ENCODE measurements at places on chromosomes 1 and 21.

DNA sequence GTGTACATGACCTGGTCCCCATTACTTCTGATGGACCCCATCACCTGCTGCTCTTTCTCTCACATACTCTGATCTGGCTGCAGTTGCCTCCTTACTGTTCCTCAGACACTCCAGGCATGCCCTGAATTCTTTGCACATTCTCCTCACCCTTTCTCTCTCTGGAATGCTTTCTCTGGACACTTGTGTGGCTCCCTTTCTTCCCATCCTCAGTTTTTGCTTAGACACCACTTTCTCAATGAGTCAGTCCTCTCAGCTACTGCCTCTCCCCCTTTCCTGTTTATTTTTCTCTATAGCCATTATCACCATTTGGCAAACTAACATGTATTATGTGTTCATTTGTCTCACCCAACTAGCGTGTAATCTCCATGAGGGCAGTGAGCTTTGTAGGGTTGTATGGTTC is 28.1 kb downstream of the PLXNA2 start:
- DNase-seq: no peak

DNA sequence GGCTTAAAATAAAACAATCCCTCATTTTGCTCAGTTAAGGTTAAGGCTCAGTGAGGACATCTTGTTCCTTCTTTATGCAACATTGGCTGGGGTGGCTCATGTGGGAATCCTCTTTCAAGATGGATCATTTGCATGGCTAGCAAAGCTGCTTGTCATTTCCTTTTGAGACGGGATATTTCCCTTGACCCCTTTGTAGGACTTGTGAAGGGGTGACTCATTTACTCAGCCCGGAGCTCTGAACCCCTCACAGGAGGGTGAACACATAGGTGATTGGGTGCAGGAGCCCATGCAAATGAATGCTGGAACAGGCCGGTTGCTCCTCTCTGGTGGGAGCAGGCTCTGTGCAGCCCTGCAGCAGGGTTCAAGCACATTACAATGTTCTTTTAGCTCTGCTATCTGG is 15.8 kb upstream of the C8A start:
- DNase-seq: no peak

- no peak for DNase-seq
These were observed 5.4 kb downstream of the SPEN start for GRCh38 chr1:15852828-15853302.

DNA sequence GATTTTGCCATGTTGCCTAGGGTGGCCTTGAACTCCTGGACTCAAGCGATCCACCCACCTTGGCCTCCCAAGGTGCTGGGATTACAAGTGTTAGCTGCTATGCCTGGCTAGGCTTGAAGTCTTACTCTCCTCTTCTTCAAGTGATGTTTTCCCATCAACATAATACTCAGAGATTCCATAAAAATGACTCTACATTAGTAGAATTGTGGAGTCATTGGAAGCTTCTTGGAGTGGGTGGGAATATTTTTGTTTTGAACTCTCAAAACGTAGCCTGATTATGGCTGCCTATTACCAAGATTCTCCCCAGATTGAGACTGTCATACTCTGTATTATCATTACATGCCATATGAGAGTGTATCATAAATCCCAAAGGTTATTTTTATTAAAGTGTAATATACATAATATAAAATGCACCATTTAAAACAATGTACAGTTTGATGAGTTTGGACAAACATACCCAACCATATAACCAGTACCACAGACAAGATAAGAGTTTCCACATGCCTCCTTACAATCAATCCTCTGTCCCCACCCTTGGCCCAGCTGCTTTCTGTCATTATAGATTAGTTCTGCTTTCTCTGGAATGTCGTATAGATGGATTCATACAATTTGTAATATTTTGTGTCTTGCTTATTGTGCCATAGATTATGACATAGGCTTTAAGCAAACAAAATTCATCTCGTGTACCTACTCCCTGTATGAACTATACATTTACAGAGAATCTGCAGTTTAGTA is 8.0 kb upstream of the DNM3 start:
- DNase-seq: no peak

DNA sequence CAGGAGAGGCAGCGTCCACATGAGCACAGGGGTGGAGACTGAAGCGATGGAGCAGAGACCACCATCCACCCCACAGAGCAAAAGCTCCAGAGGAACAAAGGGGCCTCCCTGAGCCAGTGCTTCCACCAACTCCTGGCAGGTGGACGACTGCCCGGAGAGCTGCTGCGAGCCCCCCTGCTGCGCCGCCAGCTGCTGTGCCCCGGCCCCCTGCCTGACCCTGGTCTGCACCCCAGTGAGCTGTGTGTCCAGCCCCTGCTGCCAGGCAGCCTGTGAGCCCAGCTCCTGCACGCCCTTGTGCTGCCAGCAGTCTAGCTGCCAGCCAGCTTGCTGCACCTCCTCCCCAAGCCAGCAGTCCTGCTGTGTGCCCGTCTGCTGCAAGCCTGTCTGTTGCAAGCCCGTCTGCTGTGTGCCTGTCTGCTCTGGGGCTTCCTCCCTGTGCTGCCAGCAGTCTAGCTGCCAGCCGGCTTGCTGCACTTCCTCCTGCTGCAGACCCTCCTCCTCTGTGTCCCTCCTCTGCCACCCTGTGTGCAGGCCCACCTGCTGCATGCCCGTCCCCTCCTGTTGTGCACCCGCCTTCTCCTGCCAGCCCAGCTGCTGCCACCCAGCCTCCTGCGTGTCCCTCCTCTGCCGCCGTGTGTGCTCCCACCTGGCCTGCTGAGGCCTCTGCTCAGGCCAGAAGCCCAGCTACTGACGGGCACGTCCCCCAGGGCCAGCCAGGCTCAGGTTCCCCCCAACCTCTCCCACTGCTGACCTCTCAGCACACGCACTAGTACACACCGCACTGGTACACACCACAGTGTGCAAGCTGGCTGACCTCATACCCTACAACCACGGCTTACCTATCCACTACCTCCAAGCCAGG is 5.4 kb downstream of the KRTAP10-12 start:
- DNase-seq: no peak

DNA sequence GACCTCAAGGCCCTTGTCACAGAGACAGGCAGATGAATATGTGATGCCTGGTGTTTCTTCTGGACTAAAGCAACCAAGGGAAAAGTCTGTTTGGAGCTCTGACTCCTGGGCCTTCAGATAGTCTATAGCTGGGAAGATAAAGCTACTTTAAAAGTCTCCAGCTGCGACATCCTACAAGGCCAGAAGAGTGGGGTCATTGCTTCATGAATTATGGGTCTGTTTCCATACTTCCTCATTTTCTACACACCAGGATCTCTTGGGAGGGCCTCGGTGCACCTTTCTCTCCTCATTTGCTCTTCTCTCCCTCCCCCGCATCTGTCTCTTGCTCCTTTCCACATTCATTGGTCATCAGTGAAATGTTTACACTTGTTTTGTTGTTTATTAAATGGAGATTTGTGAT is 44.8 kb downstream of the SYT2 start:
- no peak for DNase-seq

DNA sequence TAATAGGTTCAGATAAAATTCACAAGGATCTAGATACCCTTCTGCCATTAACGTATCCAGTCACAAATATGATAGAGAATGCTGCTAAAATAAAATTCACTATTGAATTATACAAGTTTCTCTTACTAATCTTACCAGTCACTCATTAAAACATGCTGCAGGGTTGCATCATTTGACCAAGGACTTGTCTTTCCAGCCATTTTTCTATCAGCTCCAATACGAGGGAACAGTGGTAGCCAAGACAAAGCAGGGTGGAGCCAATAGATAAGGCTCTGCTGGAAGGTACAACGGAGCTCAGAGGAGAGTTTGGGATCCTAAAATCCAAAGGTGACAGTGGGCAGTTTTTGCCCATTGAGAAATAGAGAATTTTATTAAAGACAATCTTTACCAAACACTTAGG is 4.0 kb downstream of the DONSON start:
- no peak for DNase-seq

All from CD4-positive, alpha-beta memory T cell (primary cell).